ENCODE measurements at places on chromosomes 16 and 17.

DNA sequence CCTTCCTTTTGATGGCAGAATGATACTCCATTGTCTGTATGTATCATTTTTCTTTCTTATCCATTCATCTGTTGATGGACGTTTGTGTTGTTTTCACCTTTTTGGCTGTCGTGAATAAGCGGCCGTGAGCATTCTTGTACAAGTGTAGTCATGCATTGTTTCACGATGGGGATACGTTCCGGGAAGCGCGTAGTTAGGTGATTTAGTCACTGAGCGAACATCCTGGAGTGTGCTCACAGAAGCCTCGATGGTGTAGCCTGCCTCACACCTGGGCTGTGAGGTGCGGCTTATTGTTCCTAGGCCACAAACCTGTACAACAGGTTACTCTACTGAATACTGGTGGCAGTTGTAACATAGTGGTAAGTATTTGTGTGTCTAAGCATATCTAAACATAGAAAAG is 136.5 kb downstream of the CMIP start:
- DNase-seq: no peak

DNA sequence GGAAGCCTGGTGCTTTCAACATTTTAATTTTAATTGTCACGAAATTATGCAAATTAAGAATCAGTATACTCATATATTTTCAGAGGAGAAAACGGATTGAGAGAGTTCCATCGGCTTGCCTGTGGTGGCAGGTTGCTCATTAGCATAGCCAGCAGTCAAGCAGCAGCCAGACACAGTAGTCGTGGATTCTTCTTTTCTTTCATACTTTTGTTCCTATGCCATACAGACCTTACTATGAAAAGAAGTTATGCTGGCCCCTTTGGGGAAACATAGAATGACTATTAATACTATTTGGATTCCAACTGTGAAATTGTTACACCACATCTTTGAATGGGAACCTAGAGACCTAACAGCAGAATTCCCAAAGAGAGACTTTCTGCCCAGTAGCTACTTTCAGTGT is 617.7 kb upstream of the CA10 start:
- no peak for DNase-seq

- DNase-seq: no peak
These were observed 409 bp downstream of the ACSF2 start for GRCh38 chr17:50426472-50426782.

- no peak for DNase-seq
These were observed 1287.8 kb upstream of the CDH8 start for GRCh38 chr16:63323722-63324705.

DNA sequence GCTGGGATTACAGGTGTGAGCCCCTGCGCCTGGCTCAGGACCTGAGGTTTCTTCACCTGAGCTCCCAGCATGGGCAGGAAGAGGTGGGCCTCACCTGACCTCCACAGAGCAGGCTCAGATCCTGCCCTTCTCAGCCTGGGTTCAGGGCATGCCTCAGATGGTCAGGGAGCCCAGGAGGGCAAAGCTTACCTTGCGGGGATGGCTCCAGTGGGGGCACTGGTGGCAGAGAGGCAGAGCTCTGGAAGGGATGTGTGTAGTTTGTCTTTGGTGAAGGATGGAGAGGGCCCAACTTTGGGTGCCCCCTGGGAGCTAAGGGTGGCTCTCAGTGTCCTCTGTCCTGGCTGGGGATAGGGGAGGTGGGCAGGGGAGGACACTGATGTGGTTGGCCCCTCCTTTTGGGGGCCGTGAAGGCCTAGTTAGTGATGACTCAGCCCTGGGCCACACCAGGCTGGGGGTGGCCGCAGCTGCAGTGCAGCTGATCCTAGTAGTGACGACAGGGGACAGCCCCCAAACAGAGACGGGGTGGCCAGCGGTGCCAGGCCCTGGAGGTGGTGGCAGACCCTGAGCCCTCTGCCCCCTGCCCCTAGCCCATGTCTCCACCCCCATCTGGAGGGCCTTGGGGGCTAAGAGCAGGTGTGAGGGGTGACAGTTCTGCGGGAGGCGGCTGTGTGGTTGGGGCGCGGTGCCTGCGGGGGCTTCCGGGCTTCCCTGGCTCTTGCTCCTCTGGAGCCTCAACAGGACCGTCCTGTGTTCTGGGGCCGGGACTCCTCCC is 5.8 kb downstream of the NHERF2 start:
- DNase-seq: no peak

DNA sequence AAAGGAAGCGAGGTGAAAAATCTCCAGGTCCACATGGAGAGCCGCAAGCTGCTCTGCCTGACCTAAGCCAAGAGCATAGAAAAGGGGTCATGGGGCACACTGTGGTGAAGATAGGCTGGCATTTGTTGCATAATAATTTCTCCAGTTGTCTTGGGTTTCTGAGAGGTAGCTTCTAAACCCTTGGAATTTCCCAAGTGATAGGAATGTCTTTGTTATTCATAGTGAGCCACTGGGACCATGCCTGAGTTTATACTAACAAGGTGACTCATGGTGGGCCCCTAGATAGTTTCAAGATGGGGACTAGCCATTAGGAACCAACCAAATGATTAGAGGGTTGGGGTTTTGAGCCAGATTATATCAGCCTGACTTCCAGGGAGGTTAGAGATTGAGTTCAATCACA is 25.6 kb downstream of the SOST start:
- no peak for DNase-seq

DNA sequence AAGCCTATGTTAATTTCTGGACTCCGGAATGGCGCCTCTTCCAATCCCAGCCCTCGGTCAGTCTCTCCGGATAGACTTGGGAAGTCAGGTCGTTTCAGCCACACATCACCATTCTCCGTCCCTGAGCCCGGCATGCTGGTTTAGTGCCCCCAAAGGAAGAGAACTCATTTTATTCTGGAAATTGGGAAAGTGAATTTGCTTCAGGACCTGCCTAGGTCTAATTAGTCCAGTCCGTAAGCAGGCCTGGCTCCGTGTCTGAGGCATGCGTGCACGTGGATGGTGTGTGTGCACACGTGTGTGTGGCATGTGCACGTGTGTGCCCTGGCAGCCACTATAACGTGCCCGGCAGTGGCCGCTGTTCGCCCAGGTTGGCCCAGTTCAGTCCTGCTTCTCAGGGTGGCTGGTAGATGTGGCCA is 77.4 kb downstream of the RPA1 start:
- DNase-seq: no peak

- peak; percentile 49 for DNase-seq
These were observed 43.0 kb upstream of the TOB1 start for GRCh38 chr17:50908860-50909764.

- no peak for DNase-seq
These were observed 90.6 kb upstream of the CIBAR2 start for GRCh38 chr16:85202631-85203461.

- no peak for DNase-seq
These were observed 10.6 kb downstream of the ATP6V0D1 start for GRCh38 chr16:67470359-67470758.

DNA sequence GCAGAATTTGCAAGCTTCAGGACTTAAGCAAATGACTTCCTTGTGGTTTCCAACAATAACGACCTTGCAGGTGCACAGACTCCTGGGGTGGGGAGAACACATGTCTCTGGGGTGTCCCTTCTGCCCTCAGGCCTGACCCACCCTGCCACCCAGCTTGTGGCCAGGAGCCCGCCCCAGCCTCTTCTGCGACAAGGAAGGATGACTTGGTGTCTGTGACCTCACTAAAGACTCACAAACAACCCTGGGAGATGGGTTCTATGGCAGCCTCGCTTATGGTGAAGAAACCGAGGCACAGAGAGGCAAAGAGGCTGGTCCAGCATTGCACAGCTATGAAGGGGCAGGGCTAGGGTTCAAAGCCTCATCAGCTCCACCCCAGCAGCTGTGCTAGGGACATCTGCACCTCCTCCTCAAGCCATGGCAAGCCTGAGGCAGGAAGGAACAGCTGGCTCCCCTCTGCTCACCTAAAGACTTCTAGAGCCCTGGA is 2.6 kb downstream of the ATP2A3 start:
- no peak for DNase-seq

- DNase-seq: no peak
These were observed 28.6 kb upstream of the NDRG4 start for GRCh38 chr16:58471209-58471975.

- DNase-seq: no peak
These were observed 1.1 kb downstream of the CACNB1 start for GRCh38 chr17:39196241-39196807.

DNA sequence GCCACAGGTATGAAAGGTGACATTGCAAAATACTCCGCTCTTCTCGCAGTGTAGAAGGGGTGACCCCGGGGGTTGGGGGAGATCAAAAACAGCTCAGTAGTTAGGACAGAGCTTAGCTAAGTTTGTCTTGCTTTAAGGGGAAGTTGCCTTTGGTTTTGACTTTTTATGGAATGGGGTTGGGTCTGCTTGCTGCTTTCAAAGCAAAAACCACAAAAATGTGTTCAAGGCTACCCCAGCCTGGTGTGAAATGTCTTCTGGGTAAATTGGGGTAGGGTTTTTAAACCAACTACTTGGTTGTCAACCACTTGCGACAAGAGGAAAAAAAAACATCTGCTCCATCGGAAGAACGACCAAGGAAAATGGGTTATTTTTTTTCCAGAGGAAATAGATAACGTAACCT is 6.2 kb downstream of the FUS start:
- DNase-seq: no peak

- no peak for DNase-seq
These were observed 19.1 kb downstream of the NPTX1 start for GRCh38 chr17:80457236-80457856.

DNA sequence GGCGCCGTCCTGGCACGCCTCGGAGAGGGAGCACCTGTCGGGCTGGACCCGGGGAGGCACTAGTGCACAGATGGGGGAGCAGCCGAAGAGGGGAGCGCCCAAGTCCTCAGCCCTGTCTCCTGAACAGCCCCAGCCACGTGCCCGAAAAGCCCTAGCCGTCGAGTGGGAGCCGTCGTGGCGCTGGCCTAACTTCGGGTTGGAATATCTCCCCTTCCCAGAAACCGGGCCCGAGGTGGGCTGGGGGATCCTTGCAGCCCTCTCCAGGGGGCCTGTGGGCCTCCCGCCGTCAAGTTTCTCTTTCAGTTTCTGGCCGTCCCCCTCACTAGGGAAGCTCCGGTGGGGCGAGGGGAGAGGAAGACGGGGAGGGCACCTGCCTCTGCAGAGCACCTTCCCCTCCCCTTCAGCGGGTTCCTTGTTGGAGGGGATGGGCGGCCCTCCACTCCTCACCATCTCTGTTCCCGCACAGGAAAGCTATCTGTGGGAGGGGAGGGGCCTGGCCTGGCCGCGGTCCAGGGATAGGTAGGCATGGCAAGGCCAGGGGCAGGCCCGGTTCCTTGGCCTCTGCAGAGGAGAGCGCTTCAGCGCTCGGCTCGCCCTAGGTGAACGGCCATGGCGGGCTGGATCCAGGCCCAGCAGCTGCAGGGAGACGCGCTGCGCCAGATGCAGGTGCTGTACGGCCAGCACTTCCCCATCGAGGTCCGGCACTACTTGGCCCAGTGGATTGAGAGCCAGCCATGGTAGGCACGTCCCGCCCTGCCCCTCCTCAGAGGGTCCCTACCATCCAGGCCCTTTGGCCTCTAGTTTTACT is 709 bp downstream of the STAT5A start:
- DNase-seq: peak; percentile 65

DNA sequence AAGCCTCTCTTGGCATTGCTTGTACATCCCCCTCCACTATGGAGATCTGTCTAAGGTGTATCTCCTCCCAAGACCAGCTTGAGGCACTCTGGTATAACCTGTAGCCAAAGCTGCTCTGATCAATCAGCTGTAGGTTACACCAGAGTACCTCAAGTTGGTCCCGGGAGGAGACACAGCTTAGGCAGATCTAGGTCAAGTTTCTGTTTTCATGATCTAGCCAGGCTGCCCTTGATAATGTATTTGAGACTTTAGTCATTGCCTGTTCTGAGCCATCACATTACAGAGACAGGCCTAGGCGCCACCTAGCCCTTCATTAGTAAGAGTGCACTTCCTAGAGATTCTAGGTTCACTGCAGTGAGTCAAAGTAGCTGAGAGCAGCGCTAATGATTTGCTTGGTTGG is 31.4 kb downstream of the ASGR1 start:
- no peak for DNase-seq

- no peak for DNase-seq
These were observed 4.7 kb upstream of the PRM1 start for GRCh38 chr16:11285842-11286241.

GRCh38 chr16:54512467-54512995 is 225.9 kb upstream of the IRX3 start:
- DNase-seq: no peak

DNA sequence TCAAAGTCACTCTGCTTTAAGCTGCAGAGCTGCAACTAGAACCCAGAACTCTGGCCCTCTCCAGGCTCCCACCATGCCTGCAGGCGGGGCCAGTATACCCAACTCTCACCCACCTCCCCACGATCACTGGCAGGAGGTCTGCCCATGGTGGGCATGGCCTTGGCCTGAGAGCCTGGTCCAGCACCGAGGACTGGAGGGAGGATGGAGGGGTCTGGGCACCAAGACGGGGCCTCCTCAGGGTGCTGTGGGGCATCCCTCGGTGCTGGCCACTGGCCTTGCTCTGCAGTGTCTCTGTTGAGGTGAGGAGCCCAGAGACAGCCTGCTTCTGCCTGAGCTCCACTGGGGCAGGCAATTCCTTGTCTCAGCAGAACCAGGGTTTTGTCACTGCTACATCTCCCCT is 1.5 kb upstream of the KRT16 start:
- DNase-seq: no peak

DNA sequence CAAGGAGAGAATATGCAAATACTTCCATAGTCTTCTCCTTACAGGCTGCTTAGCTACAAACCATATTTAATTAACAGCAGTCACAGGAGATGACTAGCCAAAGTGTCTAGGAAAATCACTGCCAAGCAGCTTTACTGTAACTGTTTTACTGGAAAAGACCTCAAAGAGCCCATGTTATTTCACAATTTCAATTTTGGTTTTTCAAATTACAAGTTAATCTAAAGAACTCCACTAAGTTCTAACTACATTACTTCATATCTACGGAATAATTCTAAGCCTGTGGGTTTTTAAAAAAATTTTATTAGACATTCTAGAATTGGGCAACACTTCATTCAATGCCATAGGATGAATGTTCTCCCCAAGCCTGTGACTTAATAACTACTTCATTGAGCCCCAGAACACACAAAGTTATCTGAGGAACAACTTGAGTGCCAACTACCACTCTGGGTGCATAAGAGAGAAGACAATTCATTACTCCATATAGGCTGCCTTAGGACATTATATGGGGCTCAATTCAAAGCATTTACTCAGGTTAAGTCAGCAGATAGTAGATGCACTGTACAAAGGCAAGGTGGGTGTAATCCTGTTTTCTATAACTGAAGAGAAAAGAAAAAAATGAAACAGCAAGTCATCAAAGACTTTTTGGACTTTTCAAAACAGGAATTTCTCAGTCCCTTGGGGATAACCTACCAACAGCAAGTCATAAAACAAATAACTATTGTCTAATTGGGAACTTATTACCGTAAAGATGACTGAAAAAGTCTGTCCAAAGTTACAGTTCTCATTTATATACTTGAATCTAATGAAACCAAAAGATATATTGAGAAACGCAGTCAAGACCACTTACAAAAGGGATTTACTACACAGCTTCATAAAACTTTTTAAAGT is 33.0 kb downstream of the STAT3 start:
- no peak for DNase-seq

DNA sequence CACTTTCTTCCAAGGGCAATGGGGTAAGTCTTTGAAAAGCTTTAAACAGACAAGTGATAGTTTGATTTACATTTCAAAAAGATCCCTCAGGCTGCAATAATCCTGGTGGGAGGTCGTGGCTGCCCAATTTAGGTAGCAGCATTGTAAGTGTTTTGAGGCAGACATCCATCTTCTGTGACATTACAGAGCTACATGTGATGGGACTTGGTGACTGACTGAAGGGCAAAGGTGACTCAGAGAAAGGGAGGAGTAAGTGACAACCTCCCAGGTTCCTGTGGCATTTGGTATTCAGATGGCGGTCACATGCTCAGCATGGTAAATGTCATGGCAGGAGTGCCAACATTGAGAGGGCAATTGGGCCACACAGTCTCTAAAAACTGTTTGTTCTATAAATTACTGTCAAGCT is 26.5 kb downstream of the STAT3 start:
- DNase-seq: peak; percentile 31
